Suppressor macrophage (primary cell): ENCODE measurements at places on chromosomes 5 and 9.

DNA sequence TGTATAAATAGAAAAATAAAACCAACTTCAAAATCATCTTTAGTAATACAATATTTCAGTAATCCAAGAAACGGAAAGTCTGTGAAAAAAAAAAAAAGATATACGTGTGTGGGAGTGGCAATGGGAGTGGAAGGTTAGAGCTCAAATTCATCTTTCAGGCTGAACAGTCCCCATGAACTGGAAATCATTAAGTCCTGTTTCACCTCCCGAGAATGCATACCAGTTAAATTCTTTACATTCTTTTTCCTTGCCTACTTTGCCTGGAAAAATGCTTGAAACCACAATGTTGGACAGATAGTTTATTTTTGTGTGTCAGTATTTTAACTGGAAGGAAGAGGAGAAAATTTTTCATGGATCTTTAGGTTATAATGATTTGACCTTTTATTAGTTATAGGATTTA lies 166.8 kb downstream of the MUSK start:
- no peak for DNase-seq

DNA sequence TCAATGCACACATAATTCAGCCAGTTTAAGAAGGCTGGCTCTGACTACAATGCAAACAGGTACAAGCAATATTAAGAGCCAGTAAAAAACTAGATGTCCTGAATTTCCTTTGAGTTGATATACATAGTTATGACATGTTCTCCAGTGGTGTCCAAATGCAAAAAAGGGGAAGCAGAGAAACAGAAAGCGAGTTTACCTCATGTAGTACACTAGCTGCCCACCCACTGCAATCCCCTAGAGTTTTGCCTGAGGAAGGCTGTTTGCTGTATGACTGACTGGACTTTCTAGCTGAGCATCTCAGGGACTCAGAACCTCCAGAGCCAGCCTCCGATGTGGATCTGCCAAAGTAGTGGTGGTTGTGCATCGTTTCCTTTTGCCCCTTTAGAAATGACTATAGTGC lies 44.8 kb upstream of the SLC1A3 start:
- DNase-seq: peak; percentile 58

GRCh38 chr5:178940569-178941360 lies at the start of gene ZNF454:
TSS of gene ZNF454 (plus strand) at chr5:178941198. CDS start at chr5:178942792, 1,594 bp downstream.
- peak; percentile 11 for DNase-seq

DNA sequence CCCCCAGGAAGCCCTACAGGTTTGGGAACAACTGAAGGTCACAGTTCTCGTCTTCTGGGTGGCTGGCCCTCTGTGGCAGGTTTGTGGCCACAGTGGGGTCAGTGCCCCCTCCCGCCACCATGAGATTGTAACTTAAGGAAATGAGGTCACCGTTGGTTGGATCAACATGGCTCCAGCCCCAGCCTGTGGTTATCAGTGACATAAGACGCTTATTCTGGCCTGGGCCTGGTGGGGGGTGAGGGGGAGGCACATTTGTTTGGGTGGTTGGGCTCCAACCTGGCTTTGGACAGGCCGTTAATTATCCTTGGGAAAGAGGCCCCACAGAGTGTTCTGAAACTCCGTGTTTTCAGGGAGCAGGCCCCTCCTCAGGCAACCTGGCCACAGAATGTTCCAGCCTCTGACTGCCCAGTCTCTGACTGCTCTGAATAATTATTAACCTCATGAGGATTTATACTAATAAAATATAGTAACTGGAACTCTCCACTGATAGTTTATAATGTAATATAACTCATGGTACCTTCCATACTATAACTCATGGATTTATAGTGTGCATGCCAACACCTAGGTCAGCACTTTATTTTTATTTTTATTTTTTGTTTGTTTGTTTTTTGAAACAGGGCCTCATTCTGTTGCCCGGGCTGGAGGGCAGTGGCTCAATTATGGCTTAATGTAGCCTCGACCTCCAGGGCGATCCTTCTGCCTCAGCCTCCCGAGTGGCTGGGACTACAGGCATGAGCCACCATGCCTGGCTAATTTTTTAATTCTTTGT lies 58.0 kb upstream of the RPL26L1 start:
- no peak for DNase-seq

DNA sequence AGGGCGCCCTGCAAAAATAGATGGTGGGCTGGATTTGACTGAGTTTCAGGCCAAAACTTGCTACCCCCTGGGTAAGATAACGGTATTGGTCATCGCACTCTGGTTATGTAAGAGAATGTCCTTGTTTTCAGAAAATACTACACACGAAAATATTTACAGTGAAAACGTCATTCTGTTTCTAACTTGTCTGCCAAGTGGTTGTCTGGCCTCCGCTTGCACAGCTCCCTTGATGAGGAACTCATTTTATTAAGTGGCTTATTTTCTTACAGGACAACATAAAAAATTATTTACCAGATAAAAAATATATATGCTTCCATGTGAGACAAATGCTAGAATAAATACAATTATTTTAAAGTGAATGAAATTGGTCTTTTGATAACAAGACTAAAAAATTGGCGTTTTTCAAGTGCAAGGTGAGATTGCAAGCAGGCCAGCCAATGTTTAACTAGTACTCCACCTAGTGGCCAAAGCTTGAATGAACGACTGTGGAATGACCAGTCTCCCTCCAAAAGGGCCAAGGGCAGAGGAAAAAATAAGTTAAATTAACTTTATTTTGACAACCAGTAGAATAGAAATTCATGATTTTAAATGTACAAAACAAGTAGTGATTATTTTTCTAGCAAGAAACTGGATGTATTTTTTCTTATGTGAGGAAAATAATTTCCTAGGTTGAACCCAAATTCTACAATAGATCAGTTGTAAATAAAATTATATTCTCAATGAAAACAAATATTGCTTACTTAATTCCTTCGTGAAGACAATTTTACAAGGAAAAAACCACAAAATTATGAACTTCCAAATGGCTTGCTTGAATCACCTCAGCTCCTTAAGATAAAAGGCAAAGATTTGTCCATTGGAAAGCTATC lies 93.2 kb downstream of the ZFAND5 start:
- peak; percentile 75 for DNase-seq

GRCh38 chr9:36999728-37000333 lies 34.2 kb downstream of the PAX5 start:
- no peak for DNase-seq

- DNase-seq: no peak
These were observed 6.8 kb downstream of the CA9 start for GRCh38 chr9:35680331-35681105.

DNA sequence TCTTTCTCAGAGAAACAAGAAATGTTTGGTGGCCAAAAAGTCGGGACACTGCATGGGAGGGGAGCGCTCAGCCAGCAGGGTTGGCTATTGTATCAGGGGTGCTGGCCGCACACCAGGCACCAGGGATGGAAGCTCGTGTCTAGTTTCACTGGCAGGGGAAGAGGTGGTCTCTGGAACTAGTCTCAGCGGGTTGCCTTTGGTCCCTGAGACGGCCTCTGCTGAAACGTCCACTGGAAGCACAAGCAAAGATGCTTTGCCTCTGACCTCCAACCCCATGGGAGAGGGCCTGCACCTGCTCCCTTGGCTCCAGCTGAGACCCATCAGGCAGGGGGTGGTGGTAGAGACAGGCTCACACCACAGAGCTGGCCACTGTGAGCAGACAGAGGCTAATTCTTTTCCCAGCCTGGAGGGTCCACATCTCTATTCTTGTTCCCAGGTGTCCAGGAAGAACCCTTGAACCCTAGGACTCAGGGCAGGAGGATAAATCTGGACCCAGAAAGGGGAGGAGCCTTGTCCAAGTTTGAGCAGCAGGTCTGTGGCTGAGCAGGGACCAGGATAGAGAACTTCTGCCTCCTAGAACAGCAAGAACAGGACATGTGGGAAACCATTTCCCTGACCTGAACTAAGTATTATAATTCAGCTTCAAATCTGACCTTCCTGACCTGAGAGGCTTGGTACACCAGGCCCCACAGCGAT lies 102.6 kb downstream of the RGS3 start:
- no peak for DNase-seq

DNA sequence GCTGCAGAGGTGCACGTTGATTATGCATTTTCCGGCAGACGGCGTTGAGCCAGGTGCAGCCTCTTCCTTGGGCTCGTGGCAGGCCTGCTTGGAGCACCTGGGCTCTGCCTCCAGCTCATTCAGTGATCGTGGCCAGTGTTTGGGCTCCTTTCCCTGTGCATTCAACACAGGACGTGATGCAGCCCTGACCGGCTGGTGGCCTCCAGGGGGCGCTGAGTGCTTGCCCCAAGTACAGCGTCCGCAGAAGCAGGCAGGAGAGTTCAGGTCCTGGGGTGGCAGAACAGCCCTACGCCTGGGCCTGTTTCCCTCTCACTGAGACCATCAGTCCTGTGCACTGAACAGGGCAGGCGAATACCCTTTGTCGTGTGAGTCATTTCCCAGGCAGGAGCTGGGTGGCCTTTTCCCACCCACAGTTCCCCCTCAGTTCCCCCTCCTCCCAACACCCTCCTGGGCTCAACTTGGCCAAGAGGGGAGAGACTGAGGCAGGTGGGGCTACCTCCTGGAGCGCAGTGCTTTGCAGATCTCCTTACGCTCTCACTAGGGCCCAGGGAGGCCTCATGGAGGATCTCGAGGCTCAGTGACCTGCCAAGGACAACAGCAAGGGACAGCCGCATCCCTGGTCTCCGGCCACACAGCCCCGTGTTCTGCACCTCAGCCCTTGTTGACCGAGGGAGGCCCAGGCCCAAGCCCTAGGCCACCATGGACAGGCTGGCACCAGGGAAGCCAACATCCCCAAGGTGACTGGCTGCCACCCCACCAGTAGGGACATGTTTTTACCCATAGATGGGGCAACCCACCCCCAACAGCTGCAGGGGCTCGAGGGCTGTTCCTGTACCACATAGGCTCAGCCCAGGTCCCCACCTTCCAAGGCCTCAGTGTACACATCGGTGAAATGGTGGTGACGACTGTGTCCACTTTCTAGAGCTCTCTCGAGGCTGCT lies 52.9 kb downstream of the LRSAM1 start:
- DNase-seq: peak; percentile 90

GRCh38 chr5:160655717-160656116 lies 196.3 kb downstream of the ATP10B start:
- no peak for DNase-seq

GRCh38 chr5:128192368-128192767 lies 108.8 kb downstream of the SLC12A2 start:
- DNase-seq: no peak

DNA sequence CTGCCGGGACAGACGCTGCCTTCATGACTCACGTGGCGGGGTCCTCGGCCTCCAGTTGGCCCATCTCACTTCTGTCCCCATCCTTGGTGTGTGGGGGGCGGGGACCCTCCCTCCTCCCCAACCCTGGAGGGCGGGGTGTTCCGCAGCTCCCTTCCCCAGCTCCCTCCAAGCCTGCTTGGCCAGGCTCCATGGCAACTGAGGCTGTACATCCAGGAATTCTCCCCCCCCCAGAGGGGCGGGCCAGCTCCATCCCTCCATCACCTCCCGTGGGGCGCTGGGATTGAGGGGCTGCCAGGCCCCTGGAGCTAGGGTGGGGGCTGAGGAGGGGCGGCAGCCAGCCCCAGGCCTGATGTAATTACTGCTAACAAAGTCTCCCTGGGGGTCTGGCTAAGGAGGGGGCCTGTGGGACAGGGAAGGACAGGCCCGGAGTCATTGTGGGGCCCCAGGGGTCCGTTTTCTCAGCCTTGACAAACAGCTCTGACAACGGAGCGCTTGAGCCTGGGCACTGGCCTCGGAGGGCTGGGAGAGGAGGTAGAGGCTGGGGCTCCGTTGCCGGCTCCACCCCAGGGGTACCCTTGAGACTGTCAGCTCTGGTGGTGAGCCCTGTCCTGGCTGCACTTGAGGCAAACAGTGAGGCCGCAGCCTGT lies 8.0 kb downstream of the DIPK1B start:
- no peak for DNase-seq

DNA sequence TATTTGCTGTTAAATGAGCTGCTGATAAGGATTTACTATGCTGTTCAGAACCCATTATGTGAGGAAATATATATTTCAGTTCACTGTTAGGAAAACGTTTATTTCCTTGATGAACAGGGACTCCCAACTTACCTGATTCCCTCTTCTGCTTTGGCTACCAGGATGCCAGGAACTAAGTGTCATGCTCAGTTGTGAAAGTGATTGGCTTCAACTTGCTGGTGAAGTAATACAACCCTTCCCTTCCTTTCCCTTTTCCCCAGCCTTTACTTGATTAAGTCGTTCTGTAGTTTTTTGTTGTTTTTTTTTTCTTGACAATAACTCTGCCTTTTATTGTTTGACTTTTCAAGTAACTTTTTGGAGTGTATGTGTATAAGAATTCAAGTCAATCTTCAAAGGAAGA lies 309.3 kb downstream of the DOCK8 start:
- no peak for DNase-seq

- no peak for DNase-seq
These were observed 76.1 kb upstream of the ASS1 start for GRCh38 chr9:130368631-130369103.

DNA sequence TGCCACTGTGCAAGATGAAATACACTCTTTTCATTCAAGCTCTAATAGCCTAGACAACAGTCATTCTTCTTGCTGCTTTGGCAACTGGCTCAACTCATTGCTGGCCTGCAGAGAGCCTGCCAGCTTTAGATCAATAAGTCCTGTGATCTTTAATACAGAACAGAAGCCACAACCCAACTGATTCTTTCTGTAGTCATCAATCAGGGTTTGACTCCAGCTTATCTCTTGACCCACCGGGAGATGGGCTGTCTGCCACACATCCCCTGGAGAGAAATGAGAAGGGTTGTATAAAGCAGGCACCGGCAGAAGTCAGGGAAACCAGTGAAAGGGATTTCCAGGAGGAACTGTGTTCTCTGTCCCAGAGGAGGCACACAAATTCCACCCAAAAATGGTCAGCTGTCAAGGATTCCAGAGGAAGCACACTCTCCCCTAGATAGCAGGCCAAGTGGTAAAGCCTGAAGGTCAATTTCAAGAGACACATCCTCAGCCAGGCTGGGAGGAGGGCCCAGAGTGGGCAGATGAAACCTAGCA lies 24.5 kb downstream of the LHFPL2 start:
- no peak for DNase-seq

- DNase-seq: no peak
These were observed 11.6 kb upstream of the PAPPA start for GRCh38 chr9:116141864-116142561.

DNA sequence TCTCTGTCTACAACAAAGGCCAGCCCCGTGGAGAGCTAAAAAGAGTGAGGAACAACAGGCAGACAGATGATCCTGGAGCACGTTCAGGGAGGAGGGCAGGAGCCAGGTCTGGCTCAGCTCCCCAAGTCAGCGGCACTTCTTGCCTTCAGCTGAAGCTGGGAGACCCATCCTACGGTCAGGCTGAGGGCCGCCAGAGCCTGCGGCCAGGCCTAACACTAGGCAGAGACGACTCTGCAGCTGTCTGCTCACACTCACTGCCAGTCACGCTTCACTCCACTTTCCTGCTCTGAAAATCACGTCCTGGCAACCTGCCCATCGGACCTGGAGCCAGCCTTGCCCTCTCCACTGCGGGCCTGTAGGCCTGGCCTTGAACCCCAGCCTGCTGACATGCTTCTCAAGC lies 160.9 kb upstream of the LHFPL2 start:
- no peak for DNase-seq

GRCh38 chr9:111853450-111853827 lies 43.2 kb upstream of the UGCG start:
- DNase-seq: no peak

GRCh38 chr5:119031905-119032304 lies 39.0 kb upstream of the DMXL1 start:
- DNase-seq: peak; percentile 91
